H1 (cell line): ENCODE measurements at places on chromosomes 2 and 18. TPM values are rescaled to one million over a fixed set of nuclear protein-coding genes. Genes with fewer than 3 reads are reported as not detected.

CXCR1 gene
- total RNA-seq: not detected in 2 replicates

TMEM17 gene
- 0.69 and 0.99 TPM in 2 replicates for total RNA-seq

RPRM gene
- total RNA-seq: 16.2 and 16.3 TPM in 2 replicates

MC4R gene
- total RNA-seq: not detected in 2 replicates

TUBA4B gene
- 0.24 TPM in 1 of 2 replicates, not detected in the other for total RNA-seq

CCDC85A gene
- 0.48 TPM in 1 of 2 replicates, not detected in the other for total RNA-seq

MALL gene
- 3.6 and 3.9 TPM in 2 replicates for total RNA-seq

LINC00305 gene
- not detected in 2 replicates for total RNA-seq

TRABD2A gene
- 18.6 and 19.7 TPM in 2 replicates for total RNA-seq

PROKR1 gene
- 3.9 and 4.0 TPM in 2 replicates for total RNA-seq

ABCG8 gene
- not detected in 2 replicates for total RNA-seq

GDF7 gene
- 0.04 and 0.06 TPM in 2 replicates for total RNA-seq

MTIF2 gene
- total RNA-seq: 34.5 and 36.0 TPM in 2 replicates

CROCC2 gene
- not detected in 2 replicates for total RNA-seq

B3GNT7 gene
- 72.5 and 73.1 TPM in 2 replicates for total RNA-seq

AP1S3 gene
- 19.7 and 20.2 TPM in 2 replicates for total RNA-seq

LYG2 gene
- not detected in 2 replicates for total RNA-seq

SCN9A gene
- total RNA-seq: 6.1 and 6.2 TPM in 2 replicates

COL3A1 gene
- 0.07 TPM in 1 of 2 replicates, not detected in the other for total RNA-seq
